ENCODE measurements at places on chromosomes 16 and 17.

GRCh38 chr17:45837187-45837586, 7.5 kb upstream of the SPPL2C start:
- DNase-seq: no peak

GRCh38 chr17:7885367-7886226, 3.0 kb upstream of the CHD3 start:
- peak; percentile 57 for DNase-seq

DNA sequence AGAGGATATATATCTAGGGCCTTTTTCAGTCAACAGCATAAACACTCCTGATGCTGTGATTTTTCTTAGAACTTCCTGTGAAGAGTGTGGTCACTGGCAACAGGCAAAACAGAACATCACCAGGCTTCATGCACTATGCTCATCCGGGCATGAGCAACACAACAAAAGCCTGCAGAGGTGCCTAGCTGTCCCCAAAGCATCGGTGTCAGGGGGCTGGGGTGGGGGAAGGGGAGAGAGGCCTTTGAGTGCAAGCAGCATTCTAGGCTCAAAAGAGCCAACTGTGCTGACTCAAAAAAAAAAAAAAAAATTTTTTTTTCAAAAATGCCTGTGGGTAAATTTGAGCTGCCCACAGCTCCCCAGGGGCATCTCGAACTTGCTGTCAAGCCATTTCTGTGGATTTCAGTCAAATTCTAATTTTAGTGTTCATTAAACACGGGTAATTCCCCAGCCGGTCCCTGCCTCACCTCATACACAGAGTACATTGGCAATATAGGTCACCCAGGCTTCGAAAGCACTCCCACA, 194.6 kb upstream of the DYNLRB2 start:
- DNase-seq: peak; percentile 5

- DNase-seq: no peak
Measured at GRCh38 chr17:8692916-8693315, 51.7 kb downstream of the CCDC42 start.

DNA sequence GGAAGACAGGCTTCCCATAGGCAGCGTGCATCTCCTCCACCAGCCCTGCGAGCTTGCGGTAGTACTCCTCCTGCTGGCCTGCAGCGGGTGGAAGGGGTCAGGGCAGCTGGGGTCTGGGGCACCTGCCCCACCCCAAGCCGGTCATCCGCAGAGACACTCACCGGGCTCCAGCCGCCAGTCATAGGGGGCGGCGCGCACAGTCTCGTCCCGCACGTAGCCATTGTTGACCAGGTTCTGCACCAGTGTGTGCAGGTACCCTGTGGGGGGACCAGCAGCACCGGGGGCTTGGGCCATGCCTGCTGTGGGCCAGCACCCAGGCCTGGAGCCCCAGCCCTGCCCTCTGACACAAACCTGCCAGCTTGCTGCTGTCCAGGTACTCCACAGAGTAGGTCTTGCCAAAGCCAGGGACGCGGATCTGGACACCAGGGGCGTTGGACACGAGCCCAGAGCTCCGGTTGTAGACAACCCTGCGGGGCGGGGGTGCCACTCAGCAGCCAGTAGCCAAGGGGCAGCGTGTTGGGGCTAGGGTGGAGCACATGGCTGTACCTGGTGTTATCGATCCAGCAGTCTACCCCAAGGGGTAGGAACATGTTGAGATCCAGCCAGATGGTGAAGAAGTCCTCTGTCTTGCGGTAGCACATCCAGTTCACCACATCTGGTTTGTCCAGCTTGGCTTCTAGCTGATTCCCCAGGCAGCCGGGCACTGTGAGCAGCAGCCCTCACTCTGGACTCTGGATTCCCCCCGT, 1.2 kb downstream of the LCAT start:
- DNase-seq: no peak

- no peak for DNase-seq
Measured at GRCh38 chr16:86042393-86042792, 143.4 kb downstream of the IRF8 start.

GRCh38 chr16:27945233-27945973, 118.1 kb downstream of the GSG1L start:
- DNase-seq: no peak

GRCh38 chr17:50638966-50639713, 4.5 kb downstream of the ABCC3 start:
- DNase-seq: peak; percentile 94

GRCh38 chr16:48617711-48618148, 7.8 kb upstream of the N4BP1 start:
- DNase-seq: peak; percentile 49

GRCh38 chr16:88503374-88503770, 50.3 kb downstream of the ZFPM1 start:
- DNase-seq: no peak

DNA sequence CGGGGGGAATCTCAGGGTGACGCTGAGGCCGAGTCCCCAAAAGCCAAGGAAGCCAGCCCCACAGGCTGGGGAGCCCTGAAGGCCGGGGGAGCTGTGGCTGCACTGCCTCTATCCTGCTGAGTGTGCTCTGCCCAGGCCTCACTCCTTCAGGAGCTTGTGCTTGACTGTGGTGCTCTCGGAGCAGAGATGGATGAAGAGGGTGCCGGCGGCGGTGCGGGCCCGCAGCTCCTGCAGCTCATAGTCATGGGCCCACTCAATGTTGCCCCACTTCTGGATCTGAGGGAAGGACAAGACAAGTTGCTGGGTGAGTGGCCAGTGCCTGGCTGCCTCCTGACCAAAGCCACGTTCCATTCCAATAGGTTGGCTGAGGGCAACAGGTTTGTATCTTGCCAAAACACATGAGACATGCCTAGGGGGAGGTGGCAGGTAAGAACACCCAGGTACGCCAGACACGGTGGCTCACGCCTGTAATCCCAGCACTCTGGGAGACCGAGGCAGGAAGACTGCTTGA, 20.5 kb downstream of the ATPAF2 start:
- DNase-seq: no peak

GRCh38 chr16:56145369-56145768, 45.9 kb upstream of the GNAO1 start:
- DNase-seq: no peak

DNA sequence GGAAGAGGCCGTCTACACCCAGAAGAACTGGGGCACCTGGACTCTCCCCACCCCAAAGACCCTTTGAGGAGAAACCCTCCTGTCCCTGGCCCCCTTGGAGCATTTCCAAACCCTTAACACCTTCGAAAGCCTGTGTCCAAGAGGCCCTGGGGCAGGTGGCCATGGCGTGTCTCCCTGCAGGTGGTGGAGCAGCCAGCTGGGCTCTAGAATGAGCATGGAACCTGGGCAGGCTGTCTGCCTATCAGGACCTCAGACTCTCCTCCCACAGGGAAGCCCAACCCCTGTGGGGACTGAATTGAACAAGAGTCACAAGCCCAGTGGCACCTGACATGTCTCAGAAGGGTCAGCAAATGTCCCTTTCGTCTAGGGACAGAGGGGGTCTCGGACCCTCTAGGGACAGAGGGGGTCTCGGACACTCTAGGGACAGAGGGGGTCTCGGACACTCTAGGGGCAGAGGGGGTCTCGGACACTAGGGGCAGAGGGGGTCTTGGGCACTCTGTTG, 8.4 kb downstream of the CBX4 start:
- no peak for DNase-seq

DNA sequence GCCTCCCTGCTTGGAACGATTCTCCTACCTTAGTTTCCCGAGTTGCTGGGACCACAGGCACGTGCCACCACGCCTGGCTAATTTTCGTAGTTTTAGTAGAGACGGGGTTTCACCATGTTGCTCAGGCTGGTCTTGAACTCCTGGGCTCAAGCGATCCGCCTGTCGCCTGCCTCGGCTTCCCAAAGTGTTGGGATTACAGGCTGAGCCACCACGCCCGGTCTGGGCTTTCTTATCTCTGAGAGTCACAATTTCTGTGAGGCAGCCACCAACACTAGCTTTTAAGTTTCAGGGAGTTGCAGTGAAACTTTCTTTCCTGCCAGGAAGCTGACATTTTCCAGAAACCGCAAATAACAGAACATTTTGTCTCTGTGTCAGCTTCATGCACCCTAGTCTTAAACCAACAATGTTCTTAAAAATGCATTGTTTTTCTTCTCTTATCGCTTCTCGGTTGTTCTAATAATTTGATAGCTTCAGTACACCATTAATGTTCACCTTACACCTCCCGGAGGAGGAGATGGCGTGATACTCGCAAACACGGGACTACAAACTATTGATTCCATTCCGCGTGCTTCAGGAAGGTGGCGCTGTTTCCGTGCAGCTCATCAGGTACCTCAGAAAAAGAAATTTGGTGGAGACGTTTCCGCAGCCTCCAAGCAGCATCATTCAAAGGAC, 7.4 kb upstream of the DHRS7B start:
- DNase-seq: peak; percentile 65

GRCh38 chr16:24130494-24131085, 125.5 kb upstream of the CACNG3 start:
- no peak for DNase-seq

DNA sequence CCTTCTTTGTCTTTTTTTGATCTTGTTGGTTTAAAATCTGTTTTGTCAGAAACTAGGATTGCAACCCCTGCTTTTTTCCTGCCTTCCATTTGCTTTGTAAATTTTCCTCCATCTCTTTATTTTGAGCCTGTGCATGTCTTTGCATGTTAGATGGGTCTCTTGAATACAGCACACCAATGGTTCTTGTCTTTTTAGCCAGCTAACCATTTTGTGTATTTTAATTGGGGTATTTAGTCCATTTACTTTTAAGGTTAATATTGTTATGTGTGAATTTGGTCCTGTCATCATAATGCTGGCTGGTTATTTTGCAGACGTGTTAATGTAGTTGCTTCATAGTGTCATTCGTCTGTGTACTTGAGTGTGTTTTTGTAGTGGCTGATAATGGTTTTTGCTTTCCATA, 26.2 kb downstream of the NFATC3 start:
- DNase-seq: no peak

DNA sequence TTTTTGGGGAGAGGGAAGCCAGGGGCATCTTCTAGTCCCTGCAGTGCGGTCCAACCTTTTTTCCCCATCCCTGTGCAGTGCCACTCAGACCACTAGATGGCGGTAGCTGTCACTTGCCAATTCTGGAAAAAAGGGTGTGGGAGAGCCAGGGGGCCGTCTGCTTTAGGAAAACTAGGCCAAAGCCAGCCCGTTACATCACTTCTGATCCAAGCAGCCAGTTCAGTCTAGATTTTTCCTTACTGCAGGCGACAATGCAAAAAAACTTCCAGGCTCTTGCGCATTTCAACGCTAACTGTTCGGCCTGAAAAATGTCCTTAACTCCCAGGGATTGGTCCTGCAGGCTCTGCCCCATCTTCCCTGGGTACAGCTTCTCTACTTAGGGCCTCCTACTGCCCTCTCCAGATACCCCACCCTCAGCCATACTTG, 69.2 kb upstream of the CES5A start:
- DNase-seq: peak; percentile 36

GRCh38 chr17:55354941-55355340, 66.7 kb downstream of the MMD start:
- no peak for DNase-seq

- no peak for DNase-seq
Measured at GRCh38 chr17:9941305-9941704, 36.2 kb upstream of the RCVRN start.

- no peak for DNase-seq
Measured at GRCh38 chr16:74169687-74170376, 126.8 kb upstream of the PSMD7 start.

DNA sequence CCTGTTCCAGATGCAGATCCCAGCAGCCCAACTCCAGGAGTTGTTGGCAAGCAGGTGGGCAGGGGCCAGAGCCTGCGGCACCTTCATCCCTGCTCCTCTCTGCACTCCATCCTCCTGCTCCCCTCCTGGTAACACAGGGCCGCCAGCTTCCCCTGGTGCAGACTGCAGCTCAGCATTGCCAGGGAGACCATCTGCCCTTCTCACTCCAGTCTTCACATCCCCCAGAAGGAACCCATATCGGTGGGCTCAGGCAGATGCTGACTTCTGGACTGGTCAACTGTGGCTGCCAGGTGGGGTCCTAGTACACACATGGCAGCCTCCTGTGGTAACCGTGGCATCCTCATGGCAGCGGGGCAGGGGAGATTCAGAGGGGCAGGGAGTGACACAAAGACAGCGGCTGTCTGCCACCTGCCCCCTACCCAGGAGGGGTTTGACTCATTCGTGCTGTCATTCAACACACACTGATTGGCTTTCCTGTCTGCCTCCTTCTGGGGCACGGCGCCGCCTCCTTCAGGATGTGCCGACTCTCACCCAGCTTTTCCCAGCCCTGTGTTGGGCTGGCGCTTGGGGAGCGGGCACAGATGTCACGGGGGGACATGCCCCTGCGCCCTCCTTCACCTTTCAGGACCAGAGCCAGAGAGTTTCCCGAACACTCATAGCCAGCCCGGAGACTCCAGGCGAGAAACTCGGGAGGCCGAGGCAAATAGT, 120.9 kb downstream of the CMIP start:
- no peak for DNase-seq

DNA sequence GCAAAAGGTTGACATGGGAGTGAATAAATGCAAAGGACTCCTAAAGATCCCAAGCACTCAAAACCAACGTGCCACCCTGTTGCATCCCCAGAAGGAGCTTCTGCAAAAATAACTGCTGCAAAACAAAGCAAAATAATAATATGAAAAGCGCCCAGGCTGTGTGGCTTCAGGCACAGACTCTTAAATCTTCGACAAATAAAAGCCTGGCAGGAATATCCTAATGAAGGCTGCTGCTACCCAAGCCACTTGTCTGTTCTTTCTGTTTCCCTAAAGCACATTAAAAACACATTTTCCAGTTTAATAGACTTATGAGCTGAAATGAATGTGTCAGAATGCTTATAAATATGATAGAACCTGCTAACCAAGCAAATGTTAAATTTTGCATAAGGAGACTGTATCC, 154.0 kb downstream of the SLC39A11 start:
- no peak for DNase-seq

- DNase-seq: no peak
Measured at GRCh38 chr17:74427048-74427762, 4.7 kb upstream of the GPRC5C start.

DNA sequence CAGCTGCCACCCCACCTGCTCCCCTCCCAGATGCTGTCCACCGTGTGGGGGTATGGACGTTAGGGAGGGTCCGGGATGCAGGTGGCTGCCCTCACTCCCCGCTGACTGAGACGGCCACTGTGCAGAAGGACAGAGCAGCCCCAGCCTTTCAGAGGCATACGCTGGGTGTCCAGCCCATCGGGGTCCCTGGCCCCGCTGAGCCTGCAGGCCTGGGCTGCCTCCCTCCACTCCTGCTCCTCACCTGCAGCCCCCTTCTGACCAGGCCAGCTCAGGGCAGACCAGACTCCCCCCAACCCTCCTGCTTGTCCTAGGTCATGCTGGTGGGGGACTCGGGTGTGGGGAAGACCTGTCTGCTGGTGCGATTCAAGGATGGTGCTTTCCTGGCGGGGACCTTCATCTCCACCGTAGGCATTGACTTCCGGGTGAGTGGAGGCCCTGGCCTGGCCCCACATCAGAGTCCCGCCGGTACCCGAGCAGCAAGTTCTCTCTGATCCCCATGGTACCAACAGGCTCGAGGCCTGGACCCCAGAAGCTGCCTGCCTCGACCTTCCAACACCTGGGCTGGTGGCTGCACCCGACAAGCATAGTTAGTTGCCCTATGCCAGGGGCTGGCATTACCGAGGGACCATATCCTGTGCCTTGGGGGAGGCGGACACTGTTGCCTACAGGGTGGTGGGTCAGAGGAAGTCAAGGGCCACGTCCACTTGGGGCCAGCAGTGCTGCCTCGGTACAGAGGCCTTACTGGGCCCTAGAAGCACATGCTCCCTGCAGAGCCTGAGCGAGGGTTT, 1.4 kb downstream of the RAB26 start:
- no peak for DNase-seq

GRCh38 chr17:31155208-31155810, 60.5 kb downstream of the NF1 start:
- DNase-seq: no peak
